ENCODE measurements at places on chromosomes 6 and 20.

DNA sequence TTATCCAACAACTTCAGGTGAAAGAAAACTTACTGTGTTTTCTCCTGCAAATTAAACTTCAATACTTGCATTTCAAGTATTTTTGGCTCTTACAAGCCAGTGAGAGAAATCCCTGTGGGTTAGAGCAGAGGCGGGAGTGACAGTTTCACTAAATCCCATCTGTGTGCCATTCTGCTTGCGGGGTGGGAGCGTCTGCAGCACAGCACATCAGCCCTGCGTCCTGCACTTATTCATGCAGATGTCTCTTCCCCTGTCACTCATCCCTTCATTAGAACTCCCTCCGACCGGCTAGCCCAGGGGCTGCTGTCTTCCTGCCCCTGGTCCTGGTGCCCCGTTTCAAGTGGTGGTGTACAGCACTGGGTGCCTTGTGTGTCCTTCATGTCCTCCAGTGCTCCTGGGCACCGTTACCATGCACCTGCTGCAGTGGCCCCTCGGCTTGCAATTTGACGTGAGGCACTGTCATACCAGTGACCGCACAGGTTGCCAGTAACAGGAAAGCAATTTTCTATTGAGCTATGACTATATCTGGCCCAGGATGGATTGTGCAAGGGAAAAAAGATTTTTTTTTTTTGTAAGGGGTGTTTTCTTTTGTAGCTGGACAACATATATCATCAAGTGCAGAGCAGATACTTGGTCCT lies 59.4 kb downstream of the INSM1 start:
- DNase-seq: no peak

DNA sequence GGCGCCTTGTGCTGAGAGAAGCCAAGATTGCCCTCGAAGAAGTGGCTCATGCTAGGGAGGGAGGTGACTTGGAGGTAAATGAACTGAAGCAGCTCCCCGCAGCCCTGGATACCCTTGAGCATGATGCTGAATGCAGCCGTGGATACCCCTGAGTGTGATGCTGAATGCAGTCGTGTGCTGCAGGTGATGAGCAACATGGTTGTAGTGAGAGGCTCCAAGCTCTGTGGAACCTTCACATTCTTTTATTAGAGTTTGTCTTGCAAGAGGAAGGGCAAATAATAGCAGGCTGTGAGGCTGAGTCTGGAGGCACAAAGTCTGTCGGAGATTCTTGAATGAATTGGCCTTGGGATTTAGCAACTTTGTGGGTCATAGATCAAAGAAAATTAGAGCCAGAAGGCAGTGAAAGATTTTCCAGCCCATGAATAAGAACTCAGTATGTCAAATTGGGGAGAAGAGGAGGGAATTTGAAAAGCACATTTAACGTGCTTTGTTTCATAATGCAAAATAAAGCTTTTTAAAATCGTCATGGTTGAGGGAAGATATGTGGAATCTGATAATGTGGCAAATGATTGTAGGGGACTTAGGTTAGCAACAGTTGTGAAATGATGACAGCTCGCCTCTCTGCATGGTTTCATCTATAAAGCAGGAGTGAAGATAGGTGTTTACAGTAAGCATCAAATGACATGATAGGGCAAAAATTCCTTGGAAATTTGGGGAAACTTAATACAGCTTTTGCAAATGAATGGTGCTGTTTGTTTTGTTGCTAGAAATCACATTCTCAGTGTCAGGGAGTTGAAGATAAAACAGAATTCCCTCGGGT lies 120.1 kb upstream of the TIAM2 start:
- no peak for DNase-seq

DNA sequence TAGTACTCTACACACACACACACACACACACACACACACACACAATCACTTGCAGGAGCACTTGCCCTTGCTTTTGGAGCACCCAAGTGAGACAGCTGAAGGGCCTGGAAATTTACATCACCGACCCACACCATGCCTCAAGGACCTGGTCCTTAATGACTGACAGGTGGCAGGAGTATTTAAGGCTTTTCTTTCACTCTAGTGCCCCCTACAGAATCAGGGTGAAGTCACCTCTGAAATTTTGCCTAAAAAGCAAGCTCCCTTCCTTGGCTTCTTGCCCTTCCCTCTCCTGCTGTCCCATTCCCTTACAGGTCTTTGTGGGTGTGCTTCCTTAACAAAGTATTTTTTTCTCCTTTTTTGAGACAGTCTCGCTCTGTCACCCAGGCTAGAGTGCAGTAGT lies 353.5 kb upstream of the IRAK1BP1 start:
- no peak for DNase-seq

DNA sequence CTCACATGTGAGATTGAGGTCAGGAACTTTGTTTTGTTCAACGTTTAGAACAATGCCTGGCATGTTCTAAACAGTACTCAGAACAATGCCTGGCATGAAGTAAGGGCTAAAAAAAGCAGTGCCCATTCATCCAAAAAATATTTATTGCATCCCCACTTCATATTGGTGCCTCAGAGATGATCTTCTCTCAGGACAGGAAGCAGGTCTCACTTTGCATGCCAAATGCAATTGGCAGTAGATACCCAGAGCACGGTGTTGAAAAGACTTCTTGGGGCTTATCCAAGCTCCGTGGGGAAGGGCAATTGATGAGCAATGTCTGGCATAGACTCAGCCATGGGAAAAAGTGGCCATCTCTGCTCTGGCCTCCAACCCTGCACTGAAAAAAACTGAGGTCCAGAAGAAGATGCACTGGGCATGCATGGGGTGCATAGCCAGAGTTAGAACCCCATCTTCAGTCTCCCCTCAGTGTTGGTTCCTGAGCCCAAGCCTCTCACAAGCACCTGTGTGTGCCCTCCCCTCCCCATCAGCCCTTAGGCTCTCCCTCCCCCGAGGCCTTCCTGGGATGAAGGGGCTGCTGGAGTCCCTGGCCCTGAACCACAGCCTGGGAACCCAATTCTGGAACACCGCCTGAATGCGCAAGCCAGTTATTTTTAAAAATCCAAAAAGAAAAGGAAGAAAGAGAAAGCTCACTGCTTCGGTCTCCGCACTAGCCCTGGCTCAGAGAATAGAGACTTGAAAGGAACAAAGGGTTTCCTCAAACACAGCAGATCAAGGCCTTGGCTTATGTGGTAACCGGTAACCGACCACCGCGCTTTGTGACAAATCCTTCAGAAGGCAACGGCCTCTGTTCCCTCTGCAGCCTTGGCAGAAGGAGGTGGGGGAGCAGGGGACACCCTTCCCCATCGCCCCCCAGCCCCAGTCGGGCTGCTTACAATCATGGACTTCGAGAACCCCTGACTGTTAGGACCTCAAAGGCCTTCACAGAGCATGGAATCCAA lies 78.5 kb upstream of the SIRPA start:
- DNase-seq: no peak

DNA sequence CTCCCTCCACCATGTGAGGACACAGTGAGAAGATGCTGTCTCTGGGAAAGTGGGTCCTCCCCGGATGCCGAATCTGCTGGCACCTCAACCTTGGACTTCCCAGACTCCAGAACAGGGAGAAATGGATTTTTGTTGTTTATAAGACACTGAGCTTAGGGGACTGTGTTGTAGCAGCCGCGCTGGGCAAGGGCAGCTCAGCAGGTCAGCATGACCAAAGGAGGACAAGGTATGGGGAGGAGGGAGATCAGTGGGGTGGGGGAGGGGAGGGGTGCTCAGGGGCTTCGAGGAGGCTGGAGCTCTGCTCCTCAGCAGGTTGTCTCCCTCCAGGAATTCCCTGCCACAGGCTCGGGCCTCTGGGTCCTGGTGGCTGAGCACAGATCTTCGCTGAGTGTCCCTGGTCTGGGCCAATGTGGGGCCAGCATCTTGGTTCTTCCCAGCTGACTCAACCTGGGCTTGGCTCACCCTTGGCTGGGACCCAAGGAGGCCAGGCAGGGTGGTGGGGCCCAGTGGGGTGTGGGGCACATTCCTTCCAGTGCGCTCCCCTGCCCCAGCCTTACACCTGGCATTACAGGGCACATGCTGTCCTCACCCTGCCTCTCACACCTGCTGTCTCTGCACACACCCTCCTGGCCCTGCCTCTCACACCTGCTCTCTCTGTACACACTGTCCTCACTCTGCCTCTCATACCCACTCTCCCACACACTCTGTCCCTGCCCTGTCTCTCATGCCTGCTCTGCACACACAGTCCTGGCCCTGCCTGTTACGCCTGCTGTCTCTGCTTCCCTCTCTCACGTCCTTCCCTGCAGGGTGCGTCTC lies 107.3 kb downstream of the SYCP2 start:
- DNase-seq: no peak

- DNase-seq: no peak
Observed at GRCh38 chr6:57279013-57279412, 38.4 kb upstream of the PRIM2 start.

DNA sequence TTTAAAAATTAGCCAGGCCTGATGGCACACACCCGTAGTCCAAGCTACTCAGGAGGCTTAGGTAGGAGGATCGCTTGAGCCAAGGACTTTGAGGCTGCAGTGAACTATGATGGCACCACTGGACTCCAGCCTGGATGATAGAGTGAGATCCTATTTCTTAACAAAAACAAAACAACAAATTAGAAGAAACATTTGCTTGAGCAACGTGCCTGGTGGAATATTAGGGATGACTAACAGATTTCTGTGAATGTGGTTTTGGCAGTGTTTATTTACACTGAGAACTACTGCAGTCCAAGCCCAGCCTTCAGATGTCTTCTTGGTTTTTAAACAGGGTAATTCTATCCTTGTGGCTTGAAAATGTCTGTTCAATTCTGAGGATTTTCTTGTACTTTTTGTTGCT lies 9.2 kb downstream of the PPP1R3G start:
- no peak for DNase-seq

DNA sequence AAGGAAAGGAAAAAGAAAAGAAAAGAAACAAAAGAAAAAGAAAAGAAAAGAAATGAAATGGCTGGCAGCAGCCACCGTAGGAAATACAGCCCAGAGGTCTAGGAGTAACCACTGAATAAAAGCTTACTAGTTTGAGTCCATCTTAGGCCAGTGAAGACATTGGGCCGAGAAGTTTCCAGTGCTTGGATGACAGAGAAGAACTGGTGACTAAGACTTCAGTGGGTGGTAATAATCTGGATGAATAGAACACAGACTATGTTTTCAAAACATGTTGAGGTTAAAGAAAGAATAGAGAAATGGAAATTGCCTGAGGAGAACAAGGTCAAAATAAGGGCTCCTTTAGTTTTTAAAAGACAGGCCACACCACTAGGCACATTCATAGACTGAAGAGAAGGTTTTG lies 198.8 kb downstream of the ATXN1 start:
- DNase-seq: no peak

DNA sequence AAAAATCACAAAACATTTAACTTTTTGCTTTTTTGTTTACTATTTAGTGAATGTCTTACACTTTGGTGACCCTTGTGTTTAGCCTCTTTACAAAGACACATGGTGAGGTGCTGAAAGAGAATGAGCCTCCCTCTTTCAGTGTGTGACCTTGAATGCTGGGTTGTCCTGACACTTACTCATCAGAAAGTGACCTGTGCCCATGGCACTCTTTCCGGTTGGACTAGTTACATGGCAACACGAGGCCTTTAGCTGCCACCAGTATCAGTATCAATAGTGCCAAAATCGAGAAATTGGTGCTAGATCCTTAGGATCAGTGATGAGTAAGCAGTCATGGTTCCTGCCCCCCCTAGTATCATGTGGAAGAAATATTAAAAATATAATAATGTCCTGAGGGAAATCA lies 1.7 kb upstream of the RPL7L1 start:
- DNase-seq: no peak

DNA sequence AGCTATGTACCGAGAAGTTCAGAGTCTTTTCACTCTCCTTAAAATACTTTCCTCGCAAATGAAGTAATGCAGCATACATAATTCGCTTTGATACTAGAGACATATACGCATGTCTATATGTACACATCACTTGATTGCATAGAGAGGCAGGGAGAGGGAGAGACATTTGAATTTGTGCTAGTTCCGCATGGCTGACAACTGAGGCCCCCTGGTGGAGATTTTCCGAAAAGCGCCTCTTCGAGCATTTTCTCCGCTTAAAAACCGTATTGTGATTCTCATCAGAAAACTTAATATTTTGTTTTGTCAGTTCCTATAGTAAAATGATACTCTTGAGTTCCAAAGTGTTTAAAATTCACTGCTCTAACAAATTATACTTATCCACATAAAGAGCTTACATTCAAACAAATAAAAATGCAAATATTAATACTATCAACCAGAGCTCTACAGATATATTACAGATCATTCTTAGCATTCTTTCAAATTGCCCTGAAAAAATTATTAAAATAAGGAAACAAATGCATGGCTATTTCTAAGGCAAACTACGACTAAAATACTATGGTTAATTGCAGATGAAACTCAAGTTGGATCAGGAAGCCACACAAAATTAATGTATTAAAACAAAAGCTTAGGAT lies 637 bp downstream of the MYLK4 start:
- DNase-seq: peak; percentile 13

DNA sequence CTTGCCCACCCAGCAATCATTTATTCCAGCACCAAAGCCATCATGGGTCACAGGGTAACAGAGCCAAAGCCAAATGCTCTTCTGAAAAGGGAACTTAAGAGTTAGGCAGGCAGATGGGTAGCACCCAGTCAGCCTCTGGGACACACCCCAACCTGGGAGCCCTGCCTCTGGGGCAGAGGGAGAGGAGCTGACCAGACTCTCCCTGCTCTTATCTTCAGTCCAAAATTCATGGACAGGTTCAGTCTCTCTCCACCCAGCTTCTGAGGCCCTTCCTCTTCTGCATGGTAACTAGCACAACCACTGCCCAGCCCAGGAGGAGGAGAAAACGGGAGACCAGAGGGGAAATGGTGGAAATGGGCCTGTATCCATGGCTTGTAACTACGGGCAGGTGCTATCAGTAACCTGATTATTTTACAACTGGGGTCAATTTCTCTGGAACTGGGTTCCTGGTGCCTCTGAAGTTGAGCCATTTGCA lies 105.4 kb downstream of the NOL4L start:
- no peak for DNase-seq

GRCh38 chr20:431012-431904 lies 23.2 kb downstream of the RBCK1 start:
- peak; percentile 23 for DNase-seq

DNA sequence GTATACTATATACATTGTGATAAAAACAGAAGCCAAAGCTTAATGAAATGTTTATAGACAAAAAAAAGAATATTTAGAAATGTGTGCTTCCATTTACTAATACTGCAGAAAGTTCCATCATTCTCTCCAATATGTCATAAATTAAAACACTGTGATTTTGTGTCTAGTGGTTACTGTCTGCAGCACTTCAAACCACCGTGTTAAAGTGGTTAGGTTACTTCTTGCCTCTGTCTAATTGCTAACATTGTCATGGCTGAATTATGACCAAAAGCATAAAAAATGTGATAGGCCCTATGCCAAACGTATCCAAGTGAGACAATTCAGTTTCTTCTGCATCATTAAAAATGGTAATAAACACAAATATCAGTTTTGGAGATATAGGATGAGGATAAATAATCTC lies 52.7 kb upstream of the CST5 start:
- DNase-seq: no peak

DNA sequence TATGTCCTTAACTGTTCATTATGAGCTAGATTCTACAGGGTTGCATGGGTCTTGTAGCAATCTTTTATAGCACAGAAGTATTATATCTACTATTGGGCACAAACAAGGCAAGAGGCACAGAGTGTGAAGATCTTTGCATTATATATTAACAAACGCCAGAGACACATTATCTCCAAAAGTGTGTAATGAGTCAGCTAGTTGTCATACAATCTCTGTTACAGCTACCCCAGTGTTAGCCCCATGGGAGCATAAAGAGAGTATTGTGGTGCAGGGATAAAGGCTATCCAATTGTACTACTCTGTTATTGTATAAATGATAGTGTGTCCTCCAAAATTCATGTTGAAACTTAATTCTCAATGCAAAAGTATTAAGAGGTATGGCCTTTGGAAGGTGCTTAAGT lies 148.4 kb upstream of the RIMS1 start:
- DNase-seq: no peak

Measured in NCI-H524 treated with DMSO at 0.1 percent for 48 hours (cell line).